NCI-H1694 (cell line): ENCODE measurements at places on chromosomes 13 and 19.

DNA sequence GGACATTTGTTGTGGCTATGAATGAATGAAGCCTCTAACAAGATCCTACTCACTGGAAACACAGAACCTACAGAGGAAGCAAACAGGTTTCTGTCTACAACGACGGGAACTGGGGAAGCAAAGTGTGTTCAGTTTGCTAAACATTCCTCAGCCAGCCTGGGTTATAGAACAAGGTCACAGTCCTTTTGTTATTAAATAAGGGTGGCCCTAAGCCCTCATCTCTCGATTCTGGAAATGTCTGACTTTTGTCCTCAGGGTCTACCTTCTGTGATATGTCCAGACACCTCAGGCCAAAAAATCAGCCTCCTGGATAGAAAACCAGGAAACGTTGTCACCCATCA is 64.6 kb upstream of the ARHGEF7 start:
- DNase-seq, result no peak

- DNase-seq, result no peak
These were observed 41.9 kb downstream of the CARS2 start for GRCh38 chr13:110664041-110664440.

GRCh38 chr13:109773276-109773675 is 13.1 kb downstream of the IRS2 start:
- DNase-seq, result no peak

- no peak for DNase-seq
These were observed 28.3 kb downstream of the ZNF507 start for GRCh38 chr19:32373585-32374295.

GRCh38 chr13:89584058-89584620 is 1763.3 kb upstream of the MIR17HG start:
- no peak for DNase-seq

DNA sequence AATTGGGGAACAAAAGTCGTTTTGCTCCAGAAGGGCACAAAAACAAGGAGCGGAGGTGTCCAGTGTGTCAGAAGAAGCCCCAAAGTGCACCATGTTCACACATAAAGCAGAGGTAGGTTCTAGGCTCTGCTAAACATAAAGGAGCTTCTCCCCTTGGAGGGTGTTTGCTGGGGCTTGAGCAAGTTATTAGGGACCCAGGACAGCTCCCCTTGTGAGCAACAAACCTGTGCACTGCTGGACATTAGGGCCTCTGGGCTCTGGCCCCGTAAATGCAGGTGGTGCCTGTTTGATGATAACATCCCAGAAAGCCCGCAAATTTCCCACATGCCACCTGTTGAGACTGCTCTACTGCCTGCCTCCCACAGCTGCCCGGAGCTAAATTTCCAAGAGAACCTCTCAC is 10.8 kb downstream of the RCN3 start:
- DNase-seq, result no peak

- DNase-seq, result no peak
These were observed 336.1 kb downstream of the DNAJC15 start for GRCh38 chr13:43359536-43359935.

DNA sequence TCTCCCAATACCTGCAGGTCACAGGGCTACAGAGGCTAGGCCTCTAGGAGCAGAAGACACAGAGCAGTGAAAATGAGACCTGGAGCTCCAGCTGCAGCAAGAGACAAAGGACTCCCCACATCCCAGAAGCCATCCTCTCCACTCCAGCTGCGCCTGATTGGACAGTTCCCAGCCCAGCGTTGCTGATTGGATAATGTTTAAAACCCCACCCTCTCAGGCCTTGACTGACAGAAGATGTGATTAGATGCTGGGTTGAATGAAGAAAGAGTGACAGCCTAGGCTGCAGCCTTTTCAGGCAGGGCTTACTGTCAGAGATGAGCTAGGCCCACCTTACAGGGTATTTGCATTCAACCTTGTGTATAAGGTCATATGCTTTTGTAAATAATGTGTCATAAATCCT is 59.4 kb downstream of the ZNF708 start:
- no peak for DNase-seq

DNA sequence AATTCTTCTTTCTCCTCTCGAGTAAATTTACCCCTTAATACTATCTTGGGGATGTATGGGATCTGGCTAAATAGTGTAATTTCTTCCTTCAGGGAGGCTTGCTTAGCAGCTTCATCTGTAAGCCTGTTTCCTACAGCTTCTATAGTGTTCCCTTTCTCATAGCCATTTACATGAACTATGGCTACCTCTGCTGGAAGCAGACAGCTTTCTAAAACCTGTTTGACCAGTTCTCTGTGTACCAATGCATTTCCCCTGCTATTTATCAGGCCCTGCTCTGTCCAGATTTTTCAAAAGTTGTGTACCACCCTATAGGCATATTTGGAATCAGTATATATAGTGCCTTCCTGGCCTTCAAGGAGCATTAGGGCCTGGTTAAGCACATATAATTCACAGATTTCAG is 113.6 kb upstream of the PCDH9 start:
- DNase-seq, result no peak

- no peak for DNase-seq
These were observed 256.0 kb downstream of the PCDH9 start for GRCh38 chr13:66974174-66974573.

DNA sequence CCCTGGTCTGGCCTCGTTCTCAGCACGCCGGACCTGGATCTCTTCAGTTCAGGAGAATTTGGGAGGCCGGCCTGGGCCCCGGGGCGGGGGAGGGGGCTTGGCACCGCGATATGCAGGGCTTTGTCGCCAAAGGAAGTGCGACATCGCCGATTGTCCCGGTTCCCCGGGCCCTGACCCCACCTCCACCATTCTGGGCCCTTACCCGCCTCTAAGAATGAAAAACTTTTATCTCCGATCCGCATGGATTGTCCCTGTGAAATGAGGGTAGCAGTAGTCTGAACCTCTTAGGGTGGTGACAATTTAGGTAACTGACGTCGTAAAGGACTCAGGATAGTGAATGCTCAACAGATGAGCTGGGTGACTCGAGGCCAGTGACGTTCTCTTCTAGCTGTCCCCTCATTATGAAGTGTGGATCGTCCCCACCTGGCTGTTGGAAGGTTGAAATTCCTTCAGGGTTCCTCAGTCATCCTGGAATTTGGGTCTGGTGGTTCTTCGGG is 650 bp downstream of the DDA1 start:
- no peak for DNase-seq

DNA sequence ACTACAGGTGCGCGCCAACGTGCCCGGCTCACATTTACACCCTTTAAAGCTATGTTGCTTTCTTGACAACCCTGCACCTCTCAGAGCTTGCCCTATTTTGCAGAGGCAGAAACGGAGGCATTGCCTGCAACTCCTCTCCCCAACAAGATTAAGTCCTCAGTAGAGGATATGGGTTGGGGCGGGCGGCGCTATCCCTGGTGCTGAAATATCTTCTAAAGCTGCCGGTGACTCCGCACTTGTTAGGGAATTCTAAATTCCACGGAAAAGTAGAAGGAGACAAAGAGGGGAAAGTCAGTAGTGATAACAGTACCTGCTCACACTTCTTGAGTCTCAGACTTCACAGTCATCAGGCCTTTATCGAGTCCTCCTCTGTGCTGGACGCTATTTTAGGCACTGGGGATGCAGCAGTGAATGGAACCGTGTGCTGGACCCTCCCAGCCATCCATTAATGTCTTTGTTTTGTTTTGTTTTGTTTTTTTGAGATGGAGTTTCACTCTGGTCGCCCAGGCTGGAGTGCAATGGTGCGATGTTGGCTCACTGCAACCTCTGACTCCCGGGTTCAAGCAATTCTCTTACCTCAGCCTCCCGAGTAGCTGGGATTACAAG is 18.0 kb downstream of the SLC5A5 start:
- DNase-seq, result no peak

DNA sequence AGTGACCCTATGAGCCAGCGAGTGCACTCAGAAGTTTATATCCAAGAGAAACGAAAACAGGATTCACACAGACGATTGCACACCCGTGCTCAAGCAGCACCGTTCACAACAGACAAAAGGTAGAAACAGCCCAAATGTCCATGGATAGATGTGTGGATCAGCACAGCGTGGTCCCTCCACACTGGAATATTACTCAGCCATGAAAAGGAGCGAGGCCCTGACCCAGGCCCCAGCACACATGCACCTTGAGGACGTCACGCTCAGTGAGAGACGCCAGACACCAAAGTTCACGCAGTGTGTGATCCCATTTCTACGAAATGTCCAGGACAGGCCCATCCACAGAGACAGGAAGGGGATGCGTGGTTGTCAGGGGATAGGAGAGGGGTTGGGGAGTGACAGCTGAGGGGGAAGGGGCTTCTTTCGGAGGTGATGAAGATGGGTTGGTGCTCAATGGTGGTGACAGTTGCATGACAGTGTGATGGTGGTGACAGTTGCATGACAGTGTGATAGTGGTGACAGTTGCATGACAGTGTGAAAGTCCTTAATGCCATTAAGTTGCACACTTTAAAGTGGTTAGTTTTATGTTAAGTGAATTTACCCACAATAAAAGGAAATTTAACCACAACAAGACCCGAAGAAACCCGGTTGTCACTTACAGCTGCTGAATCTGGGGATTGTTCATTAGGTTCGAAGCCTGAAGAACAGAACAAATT is 18.9 kb upstream of the SLC39A3 start:
- no peak for DNase-seq

DNA sequence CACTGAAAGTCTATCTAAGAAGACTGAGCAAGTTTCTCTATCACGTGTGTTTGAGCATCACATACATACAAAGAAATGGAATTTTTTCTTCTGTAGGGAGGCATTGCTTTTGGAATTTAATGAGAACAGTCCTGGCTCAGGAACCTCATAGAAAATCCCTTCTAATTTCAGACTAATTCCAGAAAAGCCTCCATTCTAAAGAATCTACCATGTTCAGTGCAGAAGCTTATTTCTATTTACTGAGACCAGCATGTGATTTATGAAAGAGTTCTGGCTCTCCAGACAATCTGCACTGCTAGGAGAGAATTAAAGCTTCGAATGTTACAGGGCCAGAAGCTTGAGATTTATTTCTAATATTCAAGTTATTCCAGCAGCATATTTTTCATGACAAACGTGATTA is 186.8 kb downstream of the TBC1D4 start:
- no peak for DNase-seq

DNA sequence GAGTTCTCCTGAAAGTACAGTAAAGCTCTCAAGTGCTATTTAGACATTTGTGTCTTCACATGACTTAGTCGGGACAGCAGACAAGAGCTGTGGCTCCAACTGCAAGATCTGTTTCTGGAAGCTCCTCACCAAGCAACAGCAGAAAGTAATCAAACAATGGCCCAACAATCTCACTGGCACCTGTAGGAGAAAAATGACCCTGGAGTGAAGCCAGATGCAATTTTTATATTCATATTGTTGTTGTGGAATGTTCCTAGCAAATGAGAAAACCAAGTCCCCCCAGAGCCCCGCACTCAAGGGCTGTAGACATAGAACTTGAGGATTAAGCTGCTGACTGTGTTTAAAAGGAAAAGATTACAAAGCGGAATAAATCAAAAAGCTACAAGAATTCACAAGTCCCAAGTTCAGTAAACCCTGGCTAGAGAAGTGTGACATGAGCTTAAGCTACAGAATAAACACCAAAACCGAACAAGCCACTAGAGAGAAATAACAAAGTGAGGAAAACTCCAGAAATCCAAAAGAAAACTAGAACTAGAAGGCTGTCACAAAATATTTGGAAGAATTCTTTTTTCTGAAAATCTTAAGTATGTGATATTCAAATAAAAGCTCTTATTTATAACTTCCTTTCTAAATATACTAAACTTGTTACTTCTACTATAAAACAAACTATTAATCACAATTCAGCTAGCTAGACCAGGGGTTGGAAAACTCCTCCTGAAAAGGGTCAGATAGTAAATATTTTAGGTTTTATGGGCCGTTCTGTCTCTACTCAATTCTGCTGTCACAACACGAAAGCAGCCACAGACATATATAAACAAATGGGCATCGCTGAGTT is 454.5 kb downstream of the SUCLA2 start:
- DNase-seq, result no peak

GRCh38 chr13:20993661-20994440 is 67.5 kb downstream of the LATS2 start:
- no peak for DNase-seq

GRCh38 chr19:17448131-17448967 is at the start of gene TMEM221:
TMEM221 (minus strand) TSS chr19:17448668; CDS start chr19:17448462, 206 bp downstream.
- DNase-seq, result no peak

- no peak for DNase-seq
These were observed 40.0 kb downstream of the MYO16 start for GRCh38 chr13:108669381-108669780.
